Cortex of kidney (tissue), 1 donor: ENCODE measurements at places on chromosomes 1 and 21.

DNA sequence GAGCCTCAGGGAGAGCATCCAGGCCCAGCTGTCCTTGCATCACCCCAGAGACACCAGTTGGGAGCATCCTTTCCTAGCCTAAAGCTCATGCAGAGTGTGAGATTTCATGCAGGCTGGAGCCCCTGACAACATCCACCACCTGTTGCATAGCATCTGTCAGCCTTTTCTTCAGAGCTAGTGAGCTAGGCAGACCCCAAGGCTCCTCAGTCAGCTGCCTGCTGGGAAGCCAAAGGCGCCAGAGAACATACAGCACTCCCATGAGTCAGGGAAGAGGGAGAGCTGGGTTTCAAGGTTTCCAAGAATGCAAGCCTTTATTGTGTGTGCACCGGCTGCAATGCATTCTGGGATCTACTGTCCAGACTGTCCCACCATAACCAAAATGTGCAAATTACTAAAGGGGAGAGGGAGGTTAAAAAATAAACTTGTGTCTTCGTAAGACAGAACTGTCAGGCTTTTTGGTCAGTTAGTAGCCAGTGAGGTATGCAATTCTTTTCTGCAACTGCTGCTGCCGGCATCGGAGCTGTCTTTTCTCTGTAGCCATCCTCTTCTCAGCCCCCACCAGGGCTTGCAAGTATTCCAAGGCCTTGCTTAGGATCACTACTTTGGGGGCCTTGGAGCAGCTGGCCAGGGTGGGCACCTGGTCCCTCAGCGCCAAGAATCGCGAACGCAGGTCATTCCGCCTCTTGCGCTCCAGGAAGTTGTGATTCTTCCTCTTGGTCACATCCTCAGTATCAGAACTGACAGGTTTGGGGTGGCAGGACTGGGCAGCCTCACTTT is 4.6 kb downstream of the MYCL start:
- DNase-seq = no peak

DNA sequence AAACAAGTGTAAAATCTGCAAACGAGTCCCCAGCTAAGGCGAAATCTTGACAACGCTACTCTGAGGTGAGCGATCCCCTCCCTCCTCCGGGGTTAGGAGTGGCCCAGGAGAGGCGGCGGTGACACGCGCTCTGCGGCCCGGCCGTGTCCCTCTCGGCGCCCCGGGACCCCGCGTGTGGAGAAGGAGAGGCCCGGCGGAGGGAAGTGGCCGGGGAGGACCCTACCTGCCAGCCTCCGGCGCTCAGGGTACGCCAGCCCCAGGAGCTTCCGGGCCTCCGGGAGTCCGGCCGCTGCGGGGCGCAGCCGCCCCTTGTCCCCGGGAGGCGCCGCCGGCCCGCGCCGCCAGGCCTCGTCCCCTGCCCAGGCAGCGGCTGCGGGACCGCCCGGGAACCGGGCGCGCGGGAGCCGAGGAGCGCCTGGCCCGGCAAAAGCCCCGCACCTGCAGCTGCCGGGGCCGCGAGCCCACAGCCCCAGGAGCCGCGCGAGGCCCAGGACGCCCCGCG is 543 bp downstream of the ABCB10 start:
- no peak for DNase-seq

DNA sequence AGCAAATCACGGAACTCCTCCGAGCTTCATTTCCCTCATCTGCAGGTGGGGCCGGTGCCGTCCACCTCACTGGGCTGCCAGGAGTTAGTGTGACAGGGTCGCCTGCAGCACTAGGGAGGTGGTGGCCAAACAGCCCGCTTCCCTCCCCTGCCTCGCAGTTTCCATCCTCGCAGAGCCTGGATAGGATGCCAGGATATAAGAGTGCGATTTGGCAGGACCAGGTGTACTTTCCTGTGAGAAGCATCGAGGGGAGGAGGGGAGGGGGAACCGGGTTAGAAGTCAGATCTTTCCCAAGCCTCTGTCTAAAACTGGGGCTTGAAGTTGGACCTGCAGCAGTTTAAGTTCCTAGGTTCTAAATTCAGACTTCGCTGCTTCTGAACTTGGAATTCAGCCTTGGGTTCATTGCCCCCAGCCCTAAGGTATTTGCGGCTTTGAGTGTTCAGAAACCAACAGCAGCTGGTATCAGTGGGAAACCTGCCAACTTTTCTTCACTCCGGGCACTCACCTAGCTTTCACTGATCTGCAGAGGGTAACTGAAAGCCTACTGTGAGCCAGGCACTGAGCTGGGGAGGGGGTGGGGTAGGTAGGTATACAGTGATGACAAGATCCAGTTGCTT is 1.7 kb upstream of the JUN start:
- no peak for DNase-seq

DNA sequence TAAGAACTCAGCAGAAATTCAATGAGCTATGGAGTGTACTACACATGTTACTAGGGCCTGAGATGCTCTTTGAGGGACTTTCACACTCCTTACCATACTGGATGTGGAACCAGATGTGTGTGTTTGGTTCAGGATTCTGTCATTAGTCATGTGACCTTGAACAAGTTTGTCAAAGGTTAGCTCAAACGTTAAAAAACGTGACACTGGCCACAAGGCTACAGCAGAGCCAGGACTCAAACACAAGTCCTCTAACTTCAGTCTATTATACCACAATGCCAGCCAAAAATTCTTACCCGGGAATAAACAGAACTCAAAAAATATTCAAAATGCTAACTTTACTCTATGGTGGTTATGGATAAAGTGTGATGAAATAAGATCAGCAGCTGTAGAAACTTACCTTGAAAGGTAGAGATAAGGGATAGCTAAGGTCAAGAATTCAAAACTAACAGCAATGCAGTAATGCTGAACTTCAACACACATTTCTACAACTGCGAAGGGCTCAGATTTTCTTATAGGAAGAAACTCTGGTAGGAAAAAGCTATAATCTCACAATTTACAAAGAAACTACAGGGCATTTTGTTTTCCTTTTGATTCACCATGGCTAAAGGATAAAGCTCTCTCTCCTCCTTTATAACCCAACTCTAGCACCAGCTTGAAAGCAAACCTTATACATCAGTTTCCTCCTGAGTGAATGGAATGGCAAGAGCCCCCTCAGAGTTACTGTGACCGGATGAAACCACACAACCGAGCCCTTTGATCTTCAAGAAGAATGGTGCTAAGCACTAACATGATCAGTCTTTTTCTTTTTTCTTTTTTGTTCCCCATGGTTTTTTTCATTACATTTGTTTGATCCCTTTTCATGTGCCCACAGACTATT is 233.9 kb downstream of the SLC45A1 start:
- DNase-seq = no peak

- no peak for DNase-seq
These were observed 22.9 kb upstream of the DIP2A start for GRCh38 chr21:46435786-46436227.

- no peak for DNase-seq
These were observed 13.5 kb downstream of the PLA2G2D start for GRCh38 chr1:20105856-20106255.

- no peak for DNase-seq
These were observed 123.9 kb upstream of the VAMP3 start for GRCh38 chr1:7646981-7647901.

DNA sequence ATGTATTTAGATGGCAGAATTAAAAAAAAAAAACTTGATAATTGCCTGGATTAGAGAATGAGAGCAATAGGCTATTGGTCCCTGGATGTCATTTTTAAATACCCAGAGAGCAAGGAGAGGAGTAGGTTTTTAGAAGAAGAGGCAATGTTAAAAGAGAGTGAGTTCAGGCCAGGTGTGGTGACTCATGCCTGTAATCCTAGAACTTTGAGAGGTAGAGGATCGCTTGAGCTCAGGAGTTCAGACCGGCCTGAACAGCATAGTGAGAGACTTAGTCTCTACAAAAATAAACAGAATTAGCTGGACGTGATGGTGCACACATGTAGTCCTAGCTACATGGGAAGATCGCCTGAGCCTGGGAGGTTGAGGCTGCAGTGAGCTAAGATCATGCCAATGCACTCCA is 15.9 kb upstream of the MUTYH start:
- no peak for DNase-seq

- no peak for DNase-seq
These were observed 26.5 kb upstream of the SLC45A3 start for GRCh38 chr1:205706601-205707502.

DNA sequence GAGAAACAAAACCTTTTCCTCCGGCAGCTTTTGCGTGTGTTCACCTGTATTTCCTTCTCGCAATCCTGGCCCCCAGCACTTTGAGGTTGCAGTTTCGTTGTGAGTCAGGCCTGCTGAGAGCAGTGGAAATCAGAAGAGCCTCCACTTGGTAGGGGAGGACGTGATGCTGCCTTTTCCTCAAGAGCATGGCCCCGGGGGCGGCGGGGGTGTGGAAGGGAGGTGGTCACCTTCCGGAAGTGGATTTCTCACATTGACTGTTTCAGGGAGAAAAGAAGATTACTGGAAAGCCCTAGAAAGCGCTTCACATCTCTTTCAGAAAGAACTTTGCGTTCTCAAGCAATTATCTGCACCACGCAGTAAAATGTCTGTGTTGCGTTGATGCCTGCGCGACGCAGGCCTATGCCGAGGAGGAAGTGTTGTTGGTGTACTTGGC is 12.2 kb upstream of the IL10 start:
- DNase-seq = no peak

DNA sequence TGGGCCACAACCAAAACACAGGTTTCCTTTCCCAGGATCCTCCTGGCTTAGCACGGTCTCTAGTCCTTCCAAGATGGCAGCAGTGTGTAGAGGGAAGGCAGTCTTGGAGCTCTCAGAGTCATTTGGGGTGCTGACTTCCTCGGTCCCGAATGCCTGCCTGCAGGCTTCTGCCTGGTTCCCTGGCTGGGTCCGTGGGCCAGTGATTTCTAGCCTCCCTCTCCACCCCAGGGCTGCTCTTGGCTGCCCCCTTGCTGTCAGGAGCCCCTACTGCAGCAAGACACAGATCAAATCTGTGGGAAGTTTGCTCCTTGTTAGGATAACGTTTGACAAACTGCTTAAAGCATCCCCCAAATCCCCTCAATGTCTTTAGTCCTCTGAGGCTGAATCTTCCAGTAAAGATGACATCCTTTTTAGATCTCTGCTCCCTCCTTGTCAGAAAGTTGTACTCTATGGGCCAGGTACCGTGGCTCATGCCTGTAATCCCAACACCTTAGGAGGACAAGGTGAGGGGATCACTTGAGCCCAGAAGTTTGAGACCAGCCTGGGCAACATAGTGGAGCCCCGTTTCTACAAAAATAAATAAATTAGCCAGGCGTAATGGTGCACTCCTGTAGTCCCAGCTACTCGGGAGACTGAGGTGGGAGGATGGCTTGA is 272.5 kb downstream of the RRAGC start:
- DNase-seq = no peak

DNA sequence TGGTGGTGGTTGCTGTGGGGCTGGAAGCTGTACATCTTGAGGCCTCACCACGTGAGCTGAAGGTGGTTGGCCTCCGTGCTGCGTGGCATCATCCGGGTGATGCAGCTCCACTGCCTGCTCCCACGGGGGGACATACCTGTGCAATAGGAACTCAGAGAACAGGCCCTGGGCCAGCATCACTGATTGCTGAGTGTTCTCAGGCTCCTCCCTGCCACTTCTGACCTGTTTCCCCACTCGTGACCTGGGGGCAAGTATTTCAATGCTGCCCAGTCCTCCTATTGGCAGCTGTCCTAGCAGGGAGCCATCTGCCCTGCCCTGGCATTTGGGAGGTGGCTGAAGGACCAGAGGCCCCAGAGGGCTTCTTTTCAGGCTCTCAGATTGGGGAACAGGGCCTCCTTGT is 26.1 kb downstream of the PTPRF start:
- DNase-seq = no peak

- DNase-seq = no peak
These were observed 346.4 kb upstream of the AJAP1 start for GRCh38 chr1:4307911-4308545.

DNA sequence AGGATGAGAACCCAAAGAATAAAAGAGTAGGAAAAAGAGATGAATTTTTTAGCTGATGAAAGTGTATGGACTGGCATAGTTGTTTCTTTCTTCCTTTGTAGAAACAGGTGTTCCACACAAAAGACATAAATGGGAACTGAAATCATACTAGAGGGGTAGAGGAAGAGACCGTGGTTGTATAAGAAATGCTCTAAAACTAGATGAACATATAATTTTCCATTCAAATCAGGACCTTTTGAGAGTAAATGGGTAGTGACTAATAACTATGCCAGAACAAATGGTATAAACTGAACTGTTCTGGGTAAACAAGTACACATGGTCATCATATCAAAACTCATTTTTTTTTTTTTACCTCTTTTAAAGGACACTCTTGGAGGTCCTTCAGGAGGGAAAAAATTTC is 344.2 kb downstream of the VAV3 start:
- no peak for DNase-seq

DNA sequence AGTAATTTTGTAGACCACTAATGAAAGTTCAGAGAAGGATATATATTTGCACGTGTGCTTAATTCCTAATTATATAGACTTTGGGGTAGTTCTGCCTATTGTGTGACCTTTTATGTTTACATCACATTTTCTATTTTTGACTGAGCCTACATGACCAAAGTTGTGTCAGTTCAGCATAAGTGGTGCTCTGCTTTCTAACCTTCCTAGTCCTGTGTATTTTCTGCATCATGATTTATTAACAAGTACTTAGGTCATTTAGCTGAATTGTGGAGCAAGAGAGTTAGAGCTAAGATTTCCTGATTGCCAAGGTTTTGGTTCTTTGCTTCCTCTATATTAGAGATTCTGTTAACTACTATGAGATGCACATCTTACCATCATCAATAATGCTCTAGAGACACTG is 176.0 kb downstream of the C1orf21 start:
- no peak for DNase-seq

DNA sequence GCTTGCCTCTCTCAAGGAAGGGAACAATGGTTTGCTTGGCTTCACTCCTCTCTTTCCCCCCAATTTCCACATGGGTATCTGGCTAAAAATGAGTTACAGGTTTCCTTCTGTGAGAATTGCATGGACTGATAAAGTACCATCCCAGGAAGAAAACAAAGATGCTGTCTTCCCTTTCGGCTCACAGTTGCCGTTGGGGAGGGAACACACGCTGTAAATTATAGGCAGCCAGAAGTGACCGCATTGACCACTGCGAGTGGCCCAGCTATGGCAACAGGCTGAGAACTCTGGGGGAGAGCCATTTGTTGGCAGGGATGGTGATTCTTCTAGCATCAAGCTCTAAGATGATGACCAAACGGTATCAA is 2.9 kb downstream of the RUNX1 start:
- no peak for DNase-seq

DNA sequence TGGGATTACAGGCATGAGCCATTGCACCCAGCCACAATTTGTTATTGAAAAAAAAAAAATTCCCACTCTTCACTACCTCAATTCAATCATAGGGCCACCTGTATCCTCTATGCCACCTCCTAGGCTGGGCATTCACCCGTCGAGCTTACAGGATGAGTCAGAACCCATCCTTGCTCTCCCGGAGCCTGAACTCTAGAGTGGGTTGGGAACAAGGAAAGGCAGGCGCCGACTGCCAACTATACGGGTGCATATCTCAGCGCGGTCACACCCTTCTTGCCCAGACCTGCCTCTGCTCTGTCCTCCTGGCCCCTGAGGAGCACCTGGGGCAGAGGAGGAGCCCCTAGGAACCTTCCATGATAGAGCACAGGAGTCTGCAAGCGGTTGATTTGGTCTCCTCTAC is 21.4 kb upstream of the LBR start:
- DNase-seq = no peak

- no peak for DNase-seq
These were observed 7.2 kb downstream of the SPTA1 start for GRCh38 chr1:158679289-158679688.
